ENCODE measurements at places on chromosomes 6 and 20.

- no peak for DNase-seq
Measured at GRCh38 chr6:164690702-164691500, 618.5 kb downstream of the C6orf118 start.

DNA sequence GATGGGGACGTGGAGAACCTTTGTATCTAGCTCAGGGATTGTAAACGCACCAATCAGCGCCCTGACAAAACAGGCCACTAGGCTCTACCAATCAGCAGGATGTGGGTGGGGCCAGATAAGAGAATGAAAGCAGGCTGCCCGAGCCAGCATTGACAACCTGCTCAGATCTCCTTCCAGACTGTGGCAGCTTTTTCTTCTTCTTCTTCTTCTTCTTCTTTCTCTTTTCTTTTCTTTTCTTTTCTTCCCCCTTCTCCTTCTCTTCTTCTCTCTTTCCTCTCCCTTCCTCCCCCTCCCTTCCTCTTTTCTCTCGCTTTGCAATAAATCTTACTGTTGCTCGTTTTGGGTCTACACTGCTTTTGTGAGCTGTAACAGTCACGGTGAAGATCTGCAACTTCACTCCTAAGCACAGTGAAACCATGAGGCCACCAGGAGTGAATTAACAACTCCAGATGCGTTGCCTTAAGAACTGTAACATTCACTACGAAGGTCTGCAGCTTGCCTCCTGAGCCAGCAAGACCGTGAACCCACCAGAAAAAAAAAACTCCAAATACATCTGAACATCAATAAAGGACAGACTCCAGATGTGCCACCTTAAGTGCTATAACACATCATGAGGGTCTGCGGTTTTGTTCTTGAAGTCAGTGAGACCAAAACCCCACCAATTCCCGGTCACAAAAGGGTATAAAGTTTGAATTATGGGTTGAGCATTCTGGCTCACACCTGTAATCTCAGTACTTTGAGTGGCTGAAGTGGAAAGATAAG lies 19.6 kb upstream of the SERPINB1 start:
- no peak for DNase-seq

GRCh38 chr20:4183361-4183760 lies 168.0 kb upstream of the RNF24 start:
- no peak for DNase-seq

DNA sequence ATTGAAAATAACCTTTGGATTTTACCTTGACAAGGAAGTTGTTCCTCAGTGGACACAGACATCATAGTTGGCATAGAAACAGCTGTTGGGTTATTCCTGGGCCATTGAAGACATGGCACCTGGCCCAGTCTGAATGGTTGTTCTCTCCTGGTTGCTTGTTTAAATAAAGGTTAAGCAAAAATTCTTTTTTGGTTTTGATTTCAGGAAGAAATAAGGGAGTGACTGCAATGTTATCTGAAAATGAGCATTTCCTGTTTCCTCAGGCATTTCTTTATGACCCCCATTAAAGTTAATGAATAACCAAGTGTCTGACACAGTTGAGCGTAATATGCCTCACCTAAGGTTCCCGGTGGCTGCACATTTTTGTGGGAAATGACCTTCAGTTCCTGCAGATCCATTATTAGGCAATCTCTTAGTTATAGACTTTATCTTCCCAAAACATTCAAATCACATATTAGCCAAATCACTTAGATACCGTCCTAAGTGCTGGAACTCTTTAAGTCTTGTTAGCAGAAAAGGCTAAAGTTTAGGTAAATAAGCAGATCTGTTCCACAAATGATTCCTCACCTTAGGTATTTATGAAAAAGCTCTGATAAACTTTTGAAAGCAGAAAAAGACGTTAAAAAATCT lies 648.7 kb upstream of the FLRT3 start:
- peak; percentile 73 for DNase-seq

- DNase-seq = no peak
Measured at GRCh38 chr20:41072915-41073314, 44.3 kb downstream of the TOP1 start.

DNA sequence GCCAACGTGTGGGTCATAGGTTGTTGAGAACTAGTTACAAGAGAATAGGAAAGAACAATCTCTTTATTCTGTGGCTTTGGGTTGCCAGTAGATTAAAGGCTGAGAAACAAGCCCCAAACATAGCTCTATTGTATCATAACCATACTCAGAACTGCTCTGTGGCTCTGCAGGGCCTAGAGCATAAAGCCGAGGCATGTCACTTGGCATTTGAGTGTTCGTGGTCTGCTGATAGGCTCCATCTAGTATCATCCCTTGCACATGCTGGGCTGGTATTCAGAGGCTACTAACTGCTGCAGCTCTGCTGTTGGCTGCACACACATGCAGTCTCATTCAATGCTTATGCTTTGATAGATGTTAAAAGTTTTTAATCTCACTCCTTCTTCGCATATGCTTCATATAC lies 157.9 kb downstream of the OGFRL1 start:
- no peak for DNase-seq

- no peak for DNase-seq
Measured at GRCh38 chr6:92791403-92791802, 628.0 kb downstream of the EPHA7 start.

DNA sequence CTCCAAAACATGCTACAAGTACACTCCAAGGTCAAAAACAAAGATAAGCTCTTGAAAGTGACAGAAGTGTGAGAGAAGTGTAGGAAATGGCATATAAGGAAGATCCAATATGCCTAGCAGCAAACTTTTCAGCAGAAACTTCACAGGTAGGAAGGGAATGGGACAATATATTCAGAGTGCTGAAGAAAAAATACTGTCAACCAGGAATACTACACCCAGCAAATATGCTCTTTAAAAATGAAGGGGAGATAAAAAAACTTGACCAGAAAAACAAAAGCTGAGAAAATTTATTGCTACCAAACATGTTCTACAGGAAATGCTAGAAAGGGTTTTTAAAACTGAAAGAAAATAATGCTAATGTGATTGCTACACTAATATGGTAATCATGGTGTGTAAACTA lies 46.2 kb downstream of the THBS2 start:
- no peak for DNase-seq

GRCh38 chr6:125699591-125699990 lies 49.8 kb upstream of the HEY2 start:
- DNase-seq = no peak

- DNase-seq = no peak
Measured at GRCh38 chr6:130671119-130671518, 156.1 kb upstream of the SMLR1 start.

GRCh38 chr6:119887666-119888065 lies 538.1 kb upstream of the MAN1A1 start:
- DNase-seq = no peak

DNA sequence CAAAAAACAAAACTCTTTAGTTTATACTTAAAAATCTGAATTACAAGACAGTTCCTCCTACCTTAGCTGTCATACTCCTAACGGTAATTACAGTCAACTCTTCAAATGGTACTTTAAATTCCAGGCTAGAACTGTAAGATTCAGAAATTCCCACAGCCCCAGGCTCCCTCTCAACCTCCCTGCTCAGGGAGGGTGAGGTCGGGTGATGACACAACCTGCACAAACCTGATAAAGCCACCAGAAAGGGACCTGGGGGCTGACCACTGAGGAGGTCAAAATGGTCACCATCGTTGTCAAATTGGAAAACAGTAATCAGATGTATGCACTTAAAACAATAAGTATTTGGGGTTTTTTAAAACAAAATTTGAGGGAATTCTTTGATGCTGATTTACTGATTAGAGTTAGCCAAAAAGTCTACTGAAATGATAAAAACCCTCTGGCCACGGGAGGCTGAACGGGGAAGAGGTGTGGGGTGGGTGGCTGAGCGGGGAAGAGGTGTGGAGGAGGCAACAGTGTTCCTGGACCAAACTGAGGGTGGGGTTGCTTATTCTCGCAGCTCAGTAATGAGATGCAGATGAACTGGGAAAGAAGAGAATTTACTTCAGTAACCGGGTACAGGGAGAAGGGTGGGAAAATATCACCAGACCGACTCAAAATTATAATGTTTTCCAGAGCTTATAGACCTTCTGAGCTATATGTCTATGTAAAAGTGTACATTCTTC lies 52.4 kb downstream of the SLC22A1 start:
- DNase-seq = no peak

GRCh38 chr6:5087389-5087788 lies 2.2 kb downstream of the PPP1R3G start:
- DNase-seq = no peak

- DNase-seq = no peak
Measured at GRCh38 chr6:136890194-136890839, 31.8 kb upstream of the SLC35D3 start.

GRCh38 chr20:44083220-44083933 lies 103.6 kb downstream of the JPH2 start:
- DNase-seq = peak; percentile 42

DNA sequence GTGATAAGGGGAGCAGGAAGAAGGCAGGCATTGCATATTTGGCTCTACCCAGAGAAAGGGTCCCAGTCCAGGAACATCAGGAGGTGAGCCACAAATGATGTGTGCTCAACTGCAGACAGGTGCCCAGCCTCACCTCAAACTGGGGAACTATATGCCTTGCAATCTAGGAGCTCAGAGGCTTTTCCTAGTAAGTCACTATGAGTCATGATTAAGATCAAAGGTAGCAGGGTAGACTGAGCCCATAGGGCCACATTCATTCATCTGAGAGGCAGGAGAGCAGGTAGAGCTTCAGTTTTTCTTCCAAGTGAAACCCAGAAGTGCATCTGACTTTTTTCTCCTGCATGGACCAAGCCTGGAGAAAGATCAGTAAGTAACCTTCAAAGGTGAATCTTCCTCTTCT lies 31.3 kb downstream of the MARCKS start:
- DNase-seq = no peak

DNA sequence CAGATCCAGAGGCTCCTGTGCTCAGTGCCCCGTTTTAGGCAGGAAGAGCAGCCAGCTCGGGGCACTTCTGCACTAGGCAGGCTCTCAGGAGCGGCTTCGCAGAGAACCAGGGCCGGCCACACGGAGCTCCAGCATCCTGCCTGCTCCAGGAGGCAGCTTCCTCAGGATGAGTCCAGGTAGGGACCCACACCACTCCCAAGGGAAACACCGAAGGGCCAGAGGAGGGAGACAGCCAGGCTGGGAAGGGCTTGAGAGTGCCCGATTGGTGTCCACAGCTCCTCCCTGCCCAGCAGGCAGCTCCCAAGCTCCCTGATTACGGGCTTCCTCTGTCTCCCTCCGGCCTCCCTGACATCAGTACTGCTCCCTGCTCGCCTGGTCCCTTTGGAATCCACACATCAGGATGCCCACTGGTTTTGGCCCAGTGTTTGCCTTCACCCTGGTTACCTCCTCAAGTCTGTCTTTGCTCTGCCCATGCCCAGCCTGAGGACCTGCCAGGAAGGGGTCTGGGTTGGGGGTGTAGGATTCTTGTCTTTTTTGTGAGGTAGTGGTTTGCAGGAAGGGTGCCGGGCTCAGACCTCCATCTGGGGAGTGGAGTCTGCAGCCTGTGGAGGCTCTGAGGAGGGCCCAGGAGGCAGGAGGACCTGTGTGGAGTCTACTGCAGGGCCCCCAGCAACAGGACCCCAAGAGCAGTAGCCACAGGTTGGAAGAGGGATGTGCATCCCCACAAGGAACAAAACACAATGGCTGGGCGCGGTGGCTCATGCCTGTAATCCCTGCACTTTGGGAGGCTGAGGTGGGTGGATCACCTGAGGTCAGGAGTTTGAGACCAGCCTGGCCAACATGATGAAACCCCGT lies 11.2 kb upstream of the PYGB start:
- no peak for DNase-seq

- no peak for DNase-seq
Measured at GRCh38 chr20:55446301-55446700, 559.0 kb downstream of the CBLN4 start.
